ENCODE measurements at places on chromosomes 6 and 20.

DNA sequence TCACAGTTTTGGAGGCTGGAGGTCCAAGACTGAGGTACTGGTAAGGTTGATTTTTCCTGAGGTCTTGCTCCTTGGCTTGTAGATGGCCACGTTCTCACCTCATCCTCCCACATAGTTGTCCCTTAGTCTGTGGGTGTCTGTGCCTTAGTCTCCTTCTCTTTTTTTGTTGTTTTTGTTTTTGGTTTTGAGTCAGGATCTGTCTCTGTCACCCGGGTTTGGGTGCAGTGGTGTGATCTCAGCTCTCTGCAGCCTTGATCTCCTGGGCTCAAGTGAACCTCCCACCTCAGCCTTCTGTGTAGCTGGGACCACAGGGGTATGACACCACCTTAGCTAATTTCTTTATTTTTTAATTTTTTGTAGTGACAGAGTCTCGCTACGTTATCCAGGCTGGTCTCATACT, 245.2 kb downstream of the PHACTR1 start:
- no peak for DNase-seq

- DNase-seq: peak; percentile 61
Measured at GRCh38 chr20:37282556-37282955, 6.9 kb upstream of the MANBAL start.

DNA sequence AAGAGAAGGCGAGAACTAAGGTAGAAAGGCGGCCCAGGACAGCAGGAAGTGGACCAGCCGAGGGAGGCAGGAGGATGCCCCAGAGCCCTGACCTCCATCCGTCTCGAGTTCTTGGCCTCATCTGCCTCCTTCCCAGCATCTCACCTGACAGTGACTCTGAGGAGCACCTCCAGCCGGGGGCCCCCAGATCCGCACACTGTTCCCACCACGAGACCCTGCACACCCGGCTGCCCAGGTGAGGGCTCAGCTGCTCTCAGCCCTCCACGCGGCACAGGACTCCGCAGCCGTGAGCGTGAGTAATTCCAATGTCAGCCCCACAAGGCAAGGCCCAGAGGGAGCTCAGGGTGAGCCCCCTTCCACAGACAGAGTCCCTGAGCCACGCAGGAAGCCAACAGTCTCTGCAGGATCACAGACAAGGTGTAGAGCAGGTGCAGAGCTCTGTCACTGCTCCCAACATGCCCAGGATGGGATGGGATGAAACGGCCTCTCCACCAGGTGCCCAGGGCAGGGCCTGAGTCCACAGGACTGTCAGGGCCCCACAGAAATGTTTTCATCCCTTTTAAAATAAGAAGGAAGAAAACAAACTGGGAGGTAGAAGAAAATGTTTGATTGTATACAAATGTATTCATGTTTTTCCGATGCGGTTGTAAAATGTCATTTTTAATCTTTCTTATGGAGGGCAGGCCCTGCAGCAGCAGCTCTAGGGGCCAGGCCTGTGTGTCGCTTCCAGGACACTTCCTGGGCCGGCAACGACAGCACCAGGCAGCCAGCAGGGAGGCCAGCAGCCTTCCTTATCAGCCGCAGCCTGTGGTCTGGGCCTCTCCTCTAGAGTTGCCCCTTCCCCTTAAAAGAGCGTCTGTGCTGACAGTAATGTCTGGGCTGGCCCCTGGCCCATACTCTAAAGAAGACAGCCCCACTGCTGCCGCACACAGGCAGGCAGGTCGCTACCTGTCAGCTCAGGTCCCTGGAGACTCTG, 66.9 kb downstream of the DLL1 start:
- DNase-seq: no peak

GRCh38 chr6:109455437-109456110, at the start of gene MICAL1:
TSS of gene MICAL1 (minus strand) at chr6:109455772. CDS start at chr6:109454196, 1,576 bp downstream.
- DNase-seq: peak; percentile 62

GRCh38 chr20:50734730-50735679, 3.6 kb downstream of the PARD6B start:
- no peak for DNase-seq

DNA sequence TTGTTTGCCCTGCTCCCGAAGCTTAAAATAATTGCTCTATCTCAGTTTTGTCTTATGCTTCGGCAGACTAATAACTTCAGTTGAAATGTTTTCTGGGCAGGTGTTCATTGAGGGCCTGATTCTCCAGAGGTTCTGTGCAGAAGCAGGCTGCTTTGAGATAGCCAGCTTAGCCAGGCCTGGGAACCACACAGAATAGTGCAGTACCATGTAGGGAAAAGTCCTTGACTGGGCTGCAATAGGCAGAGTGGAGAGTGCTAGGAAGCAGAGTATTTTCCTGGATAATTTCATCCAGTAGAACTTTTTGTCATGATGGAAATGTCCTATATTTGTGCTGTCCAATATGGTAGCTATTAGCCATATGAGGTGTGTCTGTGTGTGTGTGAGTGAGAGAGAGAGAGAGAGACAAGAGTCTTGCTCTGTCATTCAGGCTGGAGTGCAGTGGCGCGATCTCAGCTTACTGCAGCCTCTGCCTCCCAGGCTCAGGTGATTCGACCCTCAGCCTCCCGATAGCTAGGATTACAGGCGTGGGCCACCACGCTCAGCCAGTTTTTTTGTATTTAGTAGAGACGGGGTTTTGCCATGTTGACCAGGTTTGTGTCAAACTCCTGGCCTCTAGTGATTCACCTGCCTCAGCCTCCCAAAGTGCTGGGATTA, 15.9 kb downstream of the TOP1 start:
- no peak for DNase-seq

- no peak for DNase-seq
Measured at GRCh38 chr6:38588631-38589366, 50.9 kb downstream of the BTBD9 start.

- no peak for DNase-seq
Measured at GRCh38 chr6:151143337-151143736, 96.4 kb upstream of the AKAP12 start.

Data from hindlimb muscle (tissue), 1 donor.